Immature natural killer cell (primary cell): ENCODE measurements at places on chromosomes 5 and 9.

GRCh38 chr9:137455359-137455991 lies 3.7 kb downstream of the NSMF start:
- DNase-seq: no peak

- no peak for DNase-seq
These were observed 395.7 kb downstream of the CDK5RAP2 start for GRCh38 chr9:120184266-120184665.

DNA sequence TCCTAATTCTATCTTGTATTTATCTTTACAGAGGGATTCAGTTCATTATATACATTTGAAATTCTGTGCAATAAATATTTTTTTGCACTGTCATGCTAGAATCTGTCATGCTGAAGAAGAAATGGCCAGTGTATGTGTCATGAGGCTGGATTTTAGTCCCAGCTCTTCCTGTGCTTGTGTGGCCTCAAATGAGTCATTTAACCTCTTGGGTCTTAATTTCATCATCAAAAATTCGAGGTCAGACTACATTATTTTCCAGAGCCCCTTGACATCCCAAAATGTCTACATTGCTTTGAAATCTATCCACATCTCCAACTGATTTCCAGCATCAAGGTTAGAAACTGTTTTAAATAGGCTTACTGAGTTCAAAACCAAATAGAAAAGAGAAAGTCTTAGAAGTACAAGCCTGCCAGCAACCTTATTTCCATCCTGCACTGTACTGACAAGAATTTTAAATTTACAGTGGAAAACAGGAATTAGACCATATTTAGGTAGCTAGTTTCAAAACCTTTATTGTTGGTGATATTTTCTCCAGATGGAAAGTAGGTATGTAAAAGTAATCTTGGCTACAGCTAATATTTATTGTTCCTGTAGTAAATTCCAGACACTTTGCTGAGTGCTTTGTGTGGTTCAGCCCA lies 96.7 kb upstream of the MAMDC2 start:
- no peak for DNase-seq

- DNase-seq: no peak
These were observed 92.4 kb downstream of the GNAQ start for GRCh38 chr9:77939149-77939668.

DNA sequence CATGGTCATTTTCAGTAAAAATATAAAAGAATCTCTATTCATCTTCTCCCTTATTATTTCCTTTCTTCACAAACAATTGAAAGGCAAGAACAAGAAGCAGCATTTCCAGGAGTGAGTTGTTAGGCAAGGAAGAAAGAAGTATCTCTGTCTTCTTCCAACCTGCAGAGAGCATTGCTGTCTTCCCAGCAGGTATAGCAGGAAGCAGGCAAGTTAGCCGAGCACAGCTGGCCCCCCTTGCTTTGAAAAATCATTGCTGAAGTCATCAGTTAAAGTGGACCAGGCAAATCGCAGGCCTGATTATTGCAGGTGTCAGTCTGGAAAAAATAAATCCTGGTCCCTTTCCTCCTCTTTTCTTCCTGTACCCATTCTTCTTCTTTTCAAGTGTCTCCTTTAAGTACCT lies 353.1 kb upstream of the BRINP1 start:
- DNase-seq: no peak

DNA sequence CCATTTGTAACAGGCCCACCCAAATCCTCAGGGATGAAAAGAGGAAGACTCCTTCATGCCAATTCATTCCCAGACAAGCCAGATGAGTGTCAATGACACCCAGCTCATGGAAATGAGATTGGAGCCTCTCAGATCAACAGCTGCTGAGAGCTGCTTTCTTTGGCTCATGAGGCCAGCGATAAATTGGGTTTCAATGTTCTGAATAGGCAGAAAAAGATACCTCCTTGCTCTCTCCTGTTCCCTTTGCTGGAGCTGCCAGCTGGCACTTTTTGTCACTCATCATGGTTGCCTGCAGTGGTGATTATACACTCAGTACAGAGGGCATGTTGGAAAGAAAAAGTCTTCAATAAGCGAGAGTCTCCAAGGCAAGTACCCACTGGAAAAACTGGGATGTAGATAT lies 47.1 kb downstream of the SH3RF2 start:
- no peak for DNase-seq
